ENCODE measurements at places on chromosomes 12 and 14.
A peak's percentile ranks its signal among the peaks of the same experiment; 100 is the strongest.

DNA sequence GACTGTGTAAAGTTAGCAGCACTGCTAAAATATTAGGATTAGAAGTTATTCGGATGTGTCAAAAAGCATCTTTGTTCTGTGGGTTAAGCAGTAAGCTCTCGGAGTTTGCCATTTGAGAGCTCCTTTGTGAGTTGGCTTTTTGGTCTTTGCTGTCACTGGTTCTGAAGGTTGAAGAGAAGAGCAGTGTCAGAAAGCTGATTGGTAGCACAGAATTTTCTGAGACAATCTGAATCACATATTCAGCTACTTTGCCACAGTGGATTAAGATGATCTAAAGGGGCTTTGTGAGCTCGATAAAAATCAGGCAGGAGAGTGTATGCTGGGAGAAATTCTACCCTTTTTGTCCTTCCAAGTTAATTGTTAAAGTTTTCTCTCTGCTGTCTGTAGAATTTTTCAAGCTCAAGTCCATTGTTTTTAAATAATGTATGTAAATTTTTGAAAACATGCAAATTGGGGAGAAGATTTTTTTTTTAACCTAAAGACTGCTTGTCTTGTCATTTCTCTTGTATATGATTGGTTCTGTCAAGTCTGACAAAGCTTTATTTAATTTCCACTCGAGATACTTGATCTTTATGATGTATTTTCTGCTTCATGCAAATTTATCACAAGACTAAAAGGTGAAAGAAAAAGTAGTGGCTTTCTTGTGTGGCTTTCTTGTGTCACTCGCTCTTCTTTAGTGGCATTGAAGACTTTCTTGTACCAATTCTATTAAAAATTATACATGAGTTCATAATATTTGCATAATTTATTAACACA lies 307.3 kb downstream of the EGLN3 start:
- no peak for DNase-seq

GRCh38 chr12:78721906-78722305 lies 142.7 kb upstream of the SYT1 start:
- DNase-seq: no peak

GRCh38 chr12:105053116-105053572 lies 31.1 kb downstream of the ALDH1L2 start:
- peak; percentile 64 for DNase-seq

GRCh38 chr12:11729008-11729407 lies 79.5 kb downstream of the ETV6 start:
- DNase-seq: no peak
